Neural progenitor cell (in vitro differentiated cells): ENCODE measurements at places on chromosomes 11 and 22. TPM values are rescaled to one million over a fixed set of nuclear protein-coding genes. Genes with fewer than 3 reads are reported as not detected.

The FOLR2 gene
- total RNA-seq = not detected in 2 replicates

DNA sequence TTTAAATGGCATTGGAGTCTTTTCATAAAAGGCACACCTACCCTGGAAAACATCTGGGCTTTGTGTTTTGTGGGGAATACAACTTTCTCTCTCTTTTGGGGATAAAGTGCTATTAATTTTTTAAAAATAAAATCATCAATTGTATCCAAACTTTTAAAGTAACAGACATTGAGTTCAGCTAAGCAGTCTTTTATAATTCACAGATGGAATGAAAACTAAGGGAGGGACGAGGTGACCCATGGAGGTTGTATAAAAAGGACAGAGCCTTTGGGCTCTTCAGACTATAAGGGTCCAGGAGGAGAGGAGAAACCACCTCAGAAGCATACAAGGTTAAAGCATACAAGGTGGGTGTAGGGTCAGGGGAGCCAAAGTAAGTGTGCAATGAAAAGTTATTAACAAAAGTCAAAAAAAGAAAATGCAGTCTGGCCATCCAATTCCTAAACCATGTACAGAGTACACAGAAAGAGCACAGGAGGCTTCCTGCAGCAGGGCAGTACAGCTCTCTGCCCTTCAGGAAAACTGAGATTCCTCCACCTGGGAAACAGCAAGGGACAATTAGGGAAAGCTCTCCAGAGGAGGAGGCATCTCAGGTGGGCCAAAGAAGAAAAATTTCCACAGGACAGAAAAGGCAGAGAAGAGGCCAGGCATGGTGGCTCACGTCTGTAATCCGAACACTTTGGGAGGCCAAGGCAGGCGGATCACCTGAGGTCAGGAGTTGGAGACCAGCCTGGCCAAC lies 10.5 kb downstream of the KLHL22 start:
- no peak for DNase-seq

DNA sequence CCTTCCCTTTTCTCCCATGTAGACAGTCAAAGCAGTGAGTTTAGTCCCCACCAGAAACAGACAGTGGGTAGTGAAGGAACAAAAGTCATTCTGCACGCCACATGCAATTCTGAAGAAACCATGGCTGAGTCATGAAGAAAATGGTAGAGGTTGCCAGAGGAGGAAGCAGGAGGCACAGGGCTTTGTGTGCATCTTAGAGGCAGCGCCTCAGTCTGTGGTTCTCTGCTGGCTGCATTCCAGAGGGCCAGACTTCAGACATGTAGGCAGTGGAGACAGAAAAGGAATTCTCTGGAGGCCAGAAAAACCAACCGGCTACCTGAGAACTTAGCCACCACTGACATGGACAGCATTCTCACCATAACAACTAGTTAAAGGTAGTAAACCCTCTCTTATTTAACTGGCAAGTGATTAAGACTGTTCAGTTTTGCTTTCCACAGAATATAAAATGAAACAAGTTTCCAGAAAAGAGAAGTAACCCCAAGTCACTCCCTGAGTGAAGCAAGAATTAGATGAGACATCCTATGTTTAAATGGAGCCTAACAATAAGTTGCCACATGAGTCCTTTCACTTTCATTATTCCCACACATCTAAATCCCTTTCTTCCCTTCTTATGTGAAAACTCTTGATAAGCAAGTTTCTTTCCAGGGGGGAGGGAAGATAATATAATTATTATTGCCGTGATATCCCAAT lies 556.1 kb downstream of the SOX6 start:
- no peak for DNase-seq

GRCh38 chr11:109728056-109728455 lies 306.1 kb downstream of the C11orf87 start:
- DNase-seq = no peak

The ACCS gene
- total RNA-seq = 7.0 and 10.4 TPM in 2 replicates

- no peak for DNase-seq
Measured at GRCh38 chr11:7246179-7246578, 5.5 kb upstream of the SYT9 start.

The KRTAP5-7 gene
- total RNA-seq = not detected in 2 replicates

- no peak for DNase-seq
Measured at GRCh38 chr11:91230647-91231046, 994.0 kb upstream of the FAT3 start.

GRCh38 chr11:132284611-132285010 lies 914.2 kb downstream of the NTM start:
- no peak for DNase-seq

The CBLIF gene
- not detected in 2 replicates for total RNA-seq

The MGAT3 gene
- 7.5 and 18.5 TPM in 2 replicates for total RNA-seq

- peak; percentile 25 for DNase-seq
Measured at GRCh38 chr11:44456544-44457300, 108.7 kb upstream of the CD82 start.

DNA sequence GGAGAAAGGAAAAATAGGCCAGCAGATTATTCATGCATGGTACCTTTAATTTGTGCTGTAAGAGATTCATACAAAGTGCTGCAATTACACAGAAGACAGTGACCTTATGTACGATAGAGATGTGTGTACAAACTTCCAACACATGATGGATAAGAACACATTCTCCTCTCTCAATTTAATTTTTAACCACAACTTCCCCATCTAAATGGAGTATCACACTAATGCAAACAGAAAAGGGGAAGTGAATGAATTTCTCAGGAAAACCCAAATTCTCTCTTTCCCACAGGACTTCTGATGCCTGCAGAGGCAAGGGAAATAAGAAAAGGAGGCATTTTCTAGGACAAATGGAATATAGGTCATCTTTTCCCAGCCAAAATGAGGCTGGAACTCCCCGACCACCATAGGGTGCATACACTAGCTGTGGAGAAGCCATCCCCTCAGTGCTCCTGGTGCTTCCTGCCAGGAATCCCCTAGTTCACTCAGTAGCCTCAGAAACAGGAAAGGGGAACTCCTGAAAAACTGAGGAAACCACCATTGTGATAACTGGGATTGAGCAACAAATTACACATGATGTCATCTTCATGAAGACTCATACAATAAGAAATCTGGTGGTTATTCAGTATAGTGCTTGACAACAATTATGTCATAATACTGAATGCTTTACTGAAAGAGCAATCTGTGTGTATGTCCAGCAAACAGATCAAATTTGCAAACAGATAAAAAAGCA lies 22.4 kb downstream of the MMP10 start:
- DNase-seq = no peak

The DKK3 gene
- total RNA-seq = 23.9 and 26.1 TPM in 2 replicates

- no peak for DNase-seq
Measured at GRCh38 chr11:92675303-92675702, 294.1 kb upstream of the MTNR1B start.

DNA sequence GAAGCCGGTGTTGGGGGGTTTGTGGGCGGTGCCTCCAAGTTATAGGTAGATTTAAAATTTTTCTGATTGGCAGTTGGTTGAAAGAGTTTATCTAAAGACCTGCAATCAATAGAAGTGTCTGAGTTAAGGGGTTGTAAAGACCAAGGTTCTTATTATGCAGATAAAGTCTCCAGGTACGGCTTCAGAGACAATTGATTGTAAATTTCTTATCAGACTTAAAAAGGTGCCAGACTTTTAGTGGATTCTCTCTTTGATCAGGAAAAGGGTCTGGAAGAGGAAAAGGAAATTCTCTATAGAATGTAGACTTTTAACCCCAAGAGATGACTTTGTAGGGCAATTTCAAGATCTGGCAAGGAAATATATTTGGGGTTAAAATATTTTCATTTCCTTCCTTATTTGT lies 25.2 kb downstream of the CLMP start:
- DNase-seq = no peak
